Stimulated activated CD4-positive, alpha-beta T cell treated with anti-CD3 and anti-CD28 coated beads, Interleukin-4, amount 100 ng/mL, for 24 hours (primary cell): ENCODE measurements at places on chromosomes 1 and 21.

DNA sequence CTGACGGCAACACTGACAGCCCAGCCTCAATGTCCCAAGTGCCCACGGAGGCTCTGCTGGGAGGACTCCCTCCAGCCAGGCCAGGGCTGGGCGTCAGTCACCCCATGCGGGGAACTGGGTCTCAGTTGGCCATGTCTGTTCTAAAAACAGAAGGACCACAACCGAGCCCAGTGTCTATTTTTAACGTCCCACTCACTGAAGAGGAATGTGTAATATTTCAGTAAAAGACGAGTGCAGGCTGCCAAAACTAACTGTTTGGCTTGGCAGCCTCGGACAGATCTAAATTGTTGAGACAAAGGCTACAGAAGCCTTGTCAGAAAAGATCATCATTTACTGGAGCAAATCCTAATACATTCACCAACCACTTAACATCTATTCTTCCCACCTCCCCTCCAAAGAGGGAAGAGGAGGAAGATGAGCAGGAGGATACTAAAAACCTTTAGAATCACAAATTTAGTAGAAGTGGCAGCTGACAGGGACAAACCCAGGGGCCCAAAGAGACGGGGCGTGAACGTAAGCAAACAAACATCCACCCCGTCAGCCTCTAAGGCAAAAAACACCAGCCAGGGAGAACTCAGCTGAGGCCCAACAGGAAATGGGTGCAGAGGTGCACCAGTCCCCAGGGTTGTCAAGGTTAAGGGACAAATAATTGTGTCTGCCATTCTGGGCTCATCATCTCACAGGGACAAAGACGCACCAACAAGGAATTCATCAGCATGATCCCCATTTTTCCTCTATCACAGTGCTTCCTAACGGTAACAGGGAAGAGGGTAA lies 18.7 kb downstream of the C1orf198 start:
- DNase-seq: no peak

DNA sequence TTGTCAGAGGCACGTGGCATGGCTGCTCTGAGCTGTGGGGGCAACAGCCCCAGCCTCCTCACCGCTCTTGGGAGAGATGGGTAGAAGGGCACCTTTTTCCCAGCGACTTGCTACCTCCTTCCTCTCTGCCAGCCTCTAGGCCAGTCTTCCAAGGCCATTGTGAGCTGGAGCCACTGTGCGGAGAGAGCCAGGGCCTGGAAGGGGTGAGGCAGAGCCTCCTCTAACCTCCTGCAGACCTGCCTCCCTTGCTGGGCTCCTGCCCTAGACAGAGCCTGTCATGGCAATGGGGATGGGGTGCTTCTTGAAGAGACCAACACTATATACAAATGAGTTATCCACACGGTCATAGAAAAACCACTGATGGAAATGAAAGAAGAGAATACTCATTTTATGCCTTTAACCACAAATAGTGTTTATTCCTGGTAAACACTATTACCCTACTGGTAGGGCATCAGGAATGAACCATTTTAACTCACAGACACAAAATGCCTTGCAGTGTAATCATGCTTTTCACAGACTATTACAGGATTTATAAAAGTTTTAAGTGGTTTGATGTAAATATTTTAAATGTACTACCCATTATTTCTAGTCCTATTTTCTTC lies 5.0 kb upstream of the IGFN1 start:
- no peak for DNase-seq

DNA sequence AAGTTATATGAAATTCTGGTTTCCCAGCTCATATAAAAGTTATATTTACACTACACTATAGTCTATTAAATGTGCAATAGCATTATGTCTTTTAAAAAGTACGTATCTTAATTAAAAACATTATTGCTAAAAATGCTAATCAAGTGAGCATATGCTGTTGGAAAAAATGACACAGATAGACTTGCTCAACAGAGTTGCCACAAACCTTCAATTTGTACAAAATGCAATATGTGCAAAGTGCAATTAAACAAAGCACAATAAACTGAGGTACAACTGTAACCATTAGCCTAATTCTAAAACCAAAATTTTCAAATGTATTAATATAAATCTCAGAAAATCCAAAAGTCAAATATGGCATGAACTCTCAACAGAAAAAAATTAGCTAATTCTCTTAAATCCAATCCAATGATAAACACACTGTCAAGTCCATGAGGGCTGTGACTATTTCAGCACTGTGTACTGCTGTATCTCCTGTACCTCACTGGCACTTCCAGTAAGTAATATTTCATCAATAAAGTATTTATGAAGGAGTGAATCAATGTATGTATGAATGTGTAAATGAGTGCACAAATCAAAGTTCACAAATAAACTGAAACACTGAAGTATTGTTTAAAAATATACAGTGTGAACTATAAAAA lies 116.3 kb downstream of the AKT3 start:
- DNase-seq: no peak

GRCh38 chr1:157133426-157133825 lies 4.8 kb downstream of the ETV3 start:
- DNase-seq: peak; percentile 16

- DNase-seq: no peak
Measured at GRCh38 chr1:244171241-244171985, 120.3 kb downstream of the ZBTB18 start.
